ENCODE measurements at places on chromosomes 4 and X.

GRCh38 chr4:152232271-152232670 is 303.6 kb downstream of the FBXW7 start:
- no peak for DNase-seq

DNA sequence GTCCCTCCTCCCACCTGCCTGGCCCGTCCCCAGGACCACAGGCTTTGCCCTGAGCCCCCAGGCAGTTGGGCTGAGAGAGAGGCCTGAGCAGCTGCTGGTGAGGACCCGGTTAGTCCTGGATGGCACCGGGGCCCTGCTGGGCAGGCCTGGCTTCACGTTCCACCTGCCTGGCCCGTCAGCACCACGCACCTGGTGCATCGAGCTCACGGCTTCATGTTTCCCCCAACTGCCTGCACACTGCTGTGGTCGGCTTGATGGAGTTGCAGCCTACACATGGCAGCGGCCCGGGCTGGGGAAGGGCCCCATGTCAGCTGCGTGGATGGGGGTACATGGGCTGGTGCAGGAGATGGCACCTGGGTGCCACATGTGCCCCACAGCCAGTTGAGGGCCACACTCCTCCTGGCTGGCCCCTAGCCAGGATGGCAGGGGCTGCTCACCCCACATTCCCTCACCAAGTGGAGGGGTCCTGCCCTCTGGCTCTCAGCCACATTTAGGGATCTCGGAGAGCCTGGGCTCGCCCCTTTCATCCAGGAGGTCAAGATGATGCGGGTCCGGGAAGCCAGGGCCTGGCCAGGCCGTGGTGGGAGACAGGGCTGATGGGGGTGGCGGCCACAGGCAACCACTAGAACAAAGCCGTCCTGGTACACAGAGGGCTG is 28.5 kb downstream of the NKX1-1 start:
- no peak for DNase-seq

- no peak for DNase-seq
These were observed 86.3 kb upstream of the CITED1 start for GRCh38 chrX:72392042-72392441.

DNA sequence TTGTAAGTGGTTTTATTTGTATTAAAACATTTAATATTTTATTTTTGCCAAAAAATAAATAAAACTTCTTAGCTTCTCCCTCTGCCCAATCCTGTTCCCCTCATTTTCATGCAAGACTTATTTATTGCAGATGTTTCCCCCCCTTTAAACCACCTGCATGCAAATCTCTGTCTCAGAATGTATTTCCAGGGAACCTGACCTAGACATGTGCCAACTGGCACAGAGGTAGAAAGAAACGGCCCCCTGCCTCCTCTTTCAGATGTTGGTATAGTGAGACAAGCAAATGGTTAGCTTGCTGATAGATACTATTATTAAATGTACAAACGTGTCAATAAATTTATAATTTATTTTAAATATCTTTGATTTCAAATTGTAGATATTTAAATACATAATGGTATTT is 47.1 kb downstream of the KLF3 start:
- DNase-seq: no peak

DNA sequence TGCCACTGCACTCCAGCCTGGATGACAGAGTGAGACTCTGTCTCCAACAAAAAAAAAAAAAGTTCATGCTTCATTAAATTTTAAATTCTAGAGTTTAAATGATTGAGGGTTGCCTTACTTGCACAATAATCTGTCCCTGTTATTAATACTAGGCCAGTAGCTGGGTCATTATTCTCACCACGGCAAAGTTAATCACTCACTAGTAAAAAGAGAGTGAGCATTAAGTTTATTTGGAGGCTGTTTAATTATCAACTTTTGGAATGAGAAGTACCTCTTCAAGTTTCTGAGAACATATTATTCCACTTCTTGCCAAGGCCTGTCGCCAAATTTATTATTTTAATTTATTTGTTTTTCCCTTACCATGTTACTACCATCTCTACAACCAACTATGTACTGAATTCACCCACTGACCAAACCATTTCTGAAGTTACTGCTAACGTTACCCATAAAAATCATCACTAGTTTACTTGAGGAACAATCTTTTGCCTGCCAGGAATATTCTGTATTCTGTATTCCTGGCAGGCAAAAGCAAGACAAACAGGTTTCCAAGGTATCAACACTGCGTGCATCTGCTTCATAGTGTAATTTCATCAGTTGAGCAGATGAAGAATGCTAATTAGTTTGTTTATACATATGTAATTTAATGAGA is 26.5 kb downstream of the GUCY1A1 start:
- no peak for DNase-seq

- no peak for DNase-seq
These were observed 456.5 kb upstream of the NDST3 start for GRCh38 chr4:117577686-117578311.

GRCh38 chrX:68708503-68709290 is 61.2 kb downstream of the STARD8 start:
- DNase-seq: no peak

GRCh38 chr4:7970361-7970946 is 30.8 kb upstream of the AFAP1 start:
- no peak for DNase-seq

DNA sequence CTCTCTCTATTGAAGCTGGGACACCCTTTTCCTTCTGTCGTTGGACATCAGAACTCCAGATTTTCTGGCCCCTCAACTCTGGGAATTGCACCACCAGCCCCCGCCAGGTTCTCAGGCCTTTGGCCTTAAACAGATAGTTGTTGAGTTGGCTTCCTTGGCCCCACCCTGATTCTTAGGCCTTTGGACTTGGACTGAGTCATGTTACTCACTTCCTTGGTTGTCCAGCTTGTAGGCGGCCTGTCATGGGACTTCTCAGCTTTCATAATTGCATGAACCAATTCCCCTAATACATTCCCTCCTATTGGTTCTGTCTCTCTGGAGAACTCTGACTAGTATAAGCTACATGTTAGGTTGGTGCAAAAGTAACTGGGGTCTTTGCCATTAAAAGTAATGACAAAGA is 195.7 kb downstream of the GPAT3 start:
- DNase-seq: no peak

DNA sequence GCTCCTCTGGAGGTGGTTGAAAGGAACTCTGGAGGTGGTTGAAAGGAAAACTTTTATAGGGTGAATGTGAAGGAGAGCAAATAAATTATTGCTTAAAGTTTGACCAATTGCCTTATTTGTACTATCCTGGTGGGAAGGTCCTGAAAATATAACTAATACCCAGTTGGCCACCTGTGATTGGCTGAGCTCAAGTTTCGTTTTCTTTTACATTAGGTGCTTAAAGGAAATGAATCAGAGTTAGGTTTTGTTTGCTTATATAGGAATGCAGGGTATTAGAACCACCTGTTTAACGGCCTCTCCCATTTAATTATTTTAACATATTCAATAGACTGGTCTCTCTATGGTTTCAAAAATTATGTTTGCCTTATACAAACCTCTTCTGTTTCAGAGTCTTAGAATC is 497.6 kb downstream of the PRR32 start:
- no peak for DNase-seq
